NCI-H226 (cell line): ENCODE measurements at places on chromosomes 6 and 20.

- DNase-seq: peak; percentile 74
These were observed 129.9 kb downstream of the HFE start for GRCh38 chr6:26216886-26217713.

GRCh38 chr6:106185615-106186014 lies 99.5 kb downstream of the PRDM1 start:
- DNase-seq: no peak

DNA sequence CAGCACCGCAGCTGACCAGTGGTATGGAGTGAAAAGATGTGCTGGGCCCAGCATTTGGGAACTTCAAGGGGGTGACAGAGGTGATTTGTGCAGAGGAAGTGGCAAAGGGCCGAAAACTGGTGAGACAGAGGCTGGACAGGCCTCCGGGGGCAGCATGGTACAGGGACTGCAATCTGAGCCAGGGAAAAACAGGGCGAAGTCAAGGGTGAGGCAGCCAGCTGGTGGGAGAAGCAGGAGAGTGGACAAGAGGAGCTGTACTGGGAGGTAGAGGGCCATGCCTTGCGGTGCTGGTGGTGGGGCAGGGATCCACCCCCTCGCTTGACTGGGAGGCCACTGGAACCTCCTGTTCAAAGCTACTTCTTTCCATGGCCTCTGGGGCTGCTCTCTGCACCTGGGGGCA lies 7.3 kb upstream of the GFRA4 start:
- no peak for DNase-seq

DNA sequence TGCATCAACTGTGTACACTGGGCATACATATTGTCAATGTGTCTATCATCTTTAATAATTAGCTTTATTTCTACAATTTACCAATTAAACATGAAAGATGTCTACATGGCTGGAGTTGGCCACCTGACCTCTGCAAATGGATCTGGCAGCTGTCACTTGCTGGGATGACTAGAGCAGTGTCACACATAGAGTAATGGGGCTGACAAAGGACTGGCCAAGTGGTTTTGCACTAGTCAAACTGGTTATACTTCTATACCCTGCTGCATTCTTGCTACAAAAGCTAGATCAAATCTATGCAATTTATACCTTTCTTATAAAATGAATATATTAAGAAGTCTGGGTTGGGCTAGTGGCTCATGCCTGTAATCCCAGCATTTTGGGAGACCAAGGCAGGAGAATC lies 99.3 kb downstream of the SESN1 start:
- DNase-seq: no peak

DNA sequence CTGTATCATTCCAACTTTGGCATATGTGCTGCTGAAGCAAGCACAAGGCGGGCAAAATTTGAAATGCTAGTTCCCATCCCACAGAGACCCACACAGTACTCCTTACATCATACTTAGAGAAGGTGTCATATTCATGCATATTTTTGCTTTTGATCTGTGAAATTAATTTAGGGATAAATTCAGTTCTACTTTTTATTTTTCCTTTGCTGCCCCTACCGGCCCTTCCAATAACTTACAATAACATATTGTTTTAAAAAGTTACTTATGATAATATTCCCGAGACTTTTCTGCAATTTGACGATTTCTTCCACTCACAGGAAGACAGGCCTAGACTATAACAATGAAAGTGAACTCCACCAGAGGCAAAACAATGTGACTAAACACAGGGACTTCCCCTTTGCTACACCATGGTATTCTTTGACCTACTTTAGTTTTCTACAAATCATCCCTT lies 35.0 kb downstream of the SESN1 start:
- DNase-seq: no peak
